ENCODE measurements at places on chromosomes 2 and 18.

GRCh38 chr2:21001225-21001946, 42.5 kb downstream of the APOB start:
- DNase-seq = no peak
- H3K36me3 ChIP-seq = no peaks in the 10 kb centered on the region
- no peak overlapping the region for H3K4me3 ChIP-seq
- H3K27ac ChIP-seq = no peak overlapping the region

DNA sequence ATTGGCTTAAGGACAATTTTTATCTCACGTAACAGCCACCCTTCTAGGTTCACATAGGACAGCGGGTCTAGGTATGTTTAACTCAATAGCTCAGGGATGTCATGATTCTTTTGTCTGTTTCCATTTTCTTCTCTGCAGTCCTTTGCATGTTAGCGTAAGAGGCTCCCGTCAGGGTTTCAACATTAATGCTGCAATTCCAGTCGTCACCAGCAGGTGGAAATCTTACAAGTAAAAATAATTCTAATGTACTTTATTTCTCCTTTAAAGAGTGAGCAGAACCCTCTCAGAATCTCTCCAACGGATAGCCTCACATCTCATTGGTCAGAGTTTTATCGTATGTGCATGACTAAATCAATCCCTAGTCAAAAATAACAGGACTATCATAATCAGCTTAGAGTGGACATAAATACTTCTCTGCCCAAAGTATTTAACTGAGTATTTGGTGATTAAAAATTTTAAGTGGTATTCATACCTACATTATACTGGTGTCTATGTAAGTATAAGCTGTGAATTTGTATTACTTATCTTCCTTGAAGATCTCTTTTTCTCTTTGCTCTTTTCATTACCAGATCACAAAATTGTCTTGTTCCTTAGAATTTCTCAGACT, 487.2 kb upstream of the GCFC2 start:
- H3K4me1 ChIP-seq = no peaks in the 10 kb centered on the region
- H3K27ac ChIP-seq = no peak overlapping the region
- H3K27me3 ChIP-seq = no peaks in the 10 kb centered on the region
- H3K4me3 ChIP-seq = no peak overlapping the region
- peak; percentile 62 for DNase-seq

- peaks cover 70% of the 10 kb centered on the region for H3K4me1 ChIP-seq
- peak overlapping the region; percentile 78 for H3K27ac ChIP-seq
- H3K27me3 ChIP-seq = no peaks in the 10 kb centered on the region
- no peaks in the 10 kb centered on the region for H3K36me3 ChIP-seq
- DNase-seq = peak; percentile 78
These were observed 91.8 kb upstream of the RFX8 start for GRCh38 chr2:101566632-101567228.

DNA sequence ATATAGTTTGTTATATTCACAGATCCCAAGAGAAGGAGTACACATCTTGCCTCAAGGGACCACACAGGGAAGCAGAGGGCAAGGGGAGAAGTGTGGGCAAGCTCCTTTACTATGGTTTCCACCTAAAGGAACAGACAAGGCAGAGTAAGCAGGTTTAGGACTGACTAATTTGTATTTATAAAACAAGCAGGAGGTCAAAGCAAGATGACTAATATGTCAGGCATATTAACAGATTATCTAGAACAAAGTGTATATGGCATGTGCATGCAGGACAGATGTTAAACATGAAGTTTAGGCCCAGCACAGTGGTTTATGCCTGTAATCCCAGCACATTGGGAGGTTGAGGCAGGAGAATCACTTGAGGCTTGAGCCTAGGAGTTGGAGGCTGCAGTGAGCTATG, 3.7 kb upstream of the LRP2 start:
- H3K27me3 ChIP-seq = peaks cover 13% of the 10 kb centered on the region
- H3K36me3 ChIP-seq = no peaks in the 10 kb centered on the region
- no peak for DNase-seq
- peaks cover 19% of the 10 kb centered on the region for H3K4me1 ChIP-seq

DNA sequence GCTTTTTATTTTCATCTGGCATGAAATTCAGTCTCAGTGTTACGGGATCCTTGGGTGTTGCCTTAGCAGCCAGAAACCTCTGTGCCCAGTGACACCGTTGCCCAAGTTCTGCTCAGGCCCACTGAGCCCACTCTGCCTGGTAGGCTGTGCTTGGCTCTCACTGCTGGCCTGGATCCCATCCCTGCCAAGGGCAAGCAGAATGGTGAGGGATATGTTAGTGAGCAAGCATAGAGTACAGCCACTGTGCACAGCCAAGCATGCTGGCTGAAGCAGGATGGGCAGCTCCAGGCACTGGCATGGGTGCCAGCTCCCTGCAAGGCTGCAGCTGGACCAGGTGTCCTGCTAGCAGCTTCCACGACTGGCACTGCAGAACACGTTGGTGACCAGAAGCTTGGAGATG, 194.7 kb upstream of the TFPI start:
- no peak overlapping the region for H3K27ac ChIP-seq
- H3K36me3 ChIP-seq = no peaks in the 10 kb centered on the region
- H3K27me3 ChIP-seq = no peaks in the 10 kb centered on the region
